ENCODE measurements at places on chromosomes 6 and 20.

DNA sequence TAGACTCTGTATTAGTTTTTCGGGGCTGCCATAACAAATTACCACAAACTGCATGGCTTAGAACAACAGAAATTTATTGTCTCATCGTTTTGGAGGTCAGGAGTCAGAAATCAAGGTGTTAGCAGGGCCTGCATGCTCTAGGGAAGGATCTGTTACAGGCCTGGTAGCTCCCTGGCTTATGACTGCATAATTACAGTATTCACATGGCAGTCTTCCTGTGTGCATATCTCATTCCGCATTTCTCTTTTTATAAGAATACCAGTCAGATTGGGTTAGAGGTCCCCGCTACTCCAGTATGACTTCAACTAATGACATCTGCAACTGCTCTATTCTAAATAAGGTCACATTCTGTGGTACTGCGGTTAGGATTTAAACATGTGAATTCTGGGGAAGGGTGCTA, 59.3 kb upstream of the SLC2A12 start:
- DNase-seq, result no peak

- DNase-seq, result no peak
Measured at GRCh38 chr20:35248641-35249475, 22.4 kb downstream of the MMP24 start.

GRCh38 chr6:105193647-105194046, 13.8 kb upstream of the POPDC3 start:
- no peak for DNase-seq

DNA sequence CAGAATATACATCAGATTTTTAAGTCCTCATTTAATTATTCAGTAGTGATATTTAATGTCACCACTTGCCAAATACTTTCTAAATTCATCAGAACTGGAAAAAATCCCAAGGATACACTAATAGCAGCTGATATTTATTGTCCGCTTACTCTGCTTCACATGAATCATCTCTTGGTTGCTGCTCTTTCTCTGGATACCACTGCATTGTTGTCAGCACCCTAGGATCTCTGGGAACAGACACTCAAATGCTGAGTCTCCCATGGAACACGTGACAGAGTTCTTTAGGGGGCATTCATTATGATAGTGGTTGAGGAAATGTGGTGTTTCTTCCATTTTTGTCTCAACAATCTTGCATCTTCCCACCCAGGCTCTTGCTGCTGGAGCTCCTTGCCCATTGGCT, 318.0 kb downstream of the RFPL4B start:
- no peak for DNase-seq

GRCh38 chr6:124970243-124970642, 8.0 kb downstream of the RNF217 start:
- no peak for DNase-seq

GRCh38 chr20:62463651-62464424, 12.0 kb downstream of the GATA5 start:
- no peak for DNase-seq

DNA sequence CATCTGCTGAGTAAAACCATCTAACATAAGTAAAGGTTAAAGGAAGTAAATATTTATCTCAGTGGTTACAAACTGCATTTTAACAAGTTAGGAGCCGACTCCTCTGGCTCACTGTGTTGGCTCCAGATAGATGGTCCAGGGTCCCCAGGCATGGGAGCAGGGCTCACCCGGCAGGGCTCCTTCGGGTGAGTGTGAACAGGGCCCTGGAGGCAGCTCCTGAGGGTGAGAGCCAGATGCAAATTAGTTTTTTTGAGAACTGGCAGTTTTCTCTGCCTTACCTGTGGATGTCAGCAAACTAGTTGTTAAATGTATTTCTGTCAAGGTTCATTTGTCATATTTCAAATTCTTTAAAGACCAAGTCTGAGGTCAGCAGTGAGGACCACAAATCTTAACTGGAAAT, 21.5 kb downstream of the TPBG start:
- no peak for DNase-seq

- no peak for DNase-seq
Measured at GRCh38 chr6:108728826-108729225, 119.4 kb upstream of the ARMC2 start.

DNA sequence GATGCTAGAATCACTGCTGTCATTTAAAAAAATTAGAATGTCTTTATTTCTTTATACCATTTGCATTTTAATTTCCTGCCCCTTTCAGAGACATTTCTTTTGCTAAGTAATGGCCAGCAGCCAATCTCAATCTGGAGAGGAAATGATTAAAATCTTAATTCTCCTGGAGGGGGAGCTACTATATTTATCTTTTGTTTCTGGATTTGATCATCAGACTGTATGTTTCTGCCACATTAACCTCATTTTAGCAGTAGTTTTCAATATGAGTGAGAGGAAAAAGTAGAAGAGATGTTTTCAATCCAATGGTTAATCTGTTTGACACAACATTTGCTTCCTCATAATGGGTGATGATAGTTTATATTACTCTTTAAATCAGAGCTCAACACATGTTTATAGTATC, 138.0 kb downstream of the FUT9 start:
- no peak for DNase-seq

GRCh38 chr20:10832141-10832540, 158.3 kb upstream of the JAG1 start:
- DNase-seq, result no peak

- no peak for DNase-seq
Measured at GRCh38 chr6:6466967-6467761, 121.4 kb upstream of the LY86 start.

DNA sequence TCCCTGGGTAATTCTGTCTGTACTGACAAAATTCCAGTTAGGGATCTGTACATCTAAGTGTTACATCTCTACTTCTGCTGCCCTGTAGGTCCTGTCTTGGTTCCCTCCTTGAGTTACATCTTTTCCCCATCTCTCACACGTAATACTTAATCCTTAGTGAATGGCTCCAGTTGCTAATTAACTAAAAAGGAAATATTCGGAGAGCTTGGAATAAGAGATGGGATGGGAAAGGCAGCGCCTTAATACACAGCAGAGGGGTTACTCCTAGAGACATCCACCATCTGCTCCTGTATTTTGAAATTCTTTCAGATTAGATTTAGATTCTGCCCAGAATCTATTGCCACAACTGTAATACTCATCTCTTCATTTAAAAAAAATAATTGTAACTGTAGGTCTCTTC, 384.0 kb downstream of the SAMD5 start:
- DNase-seq, result no peak

- no peak for DNase-seq
Measured at GRCh38 chr6:39339868-39340550, 17.5 kb upstream of the KCNK16 start.

DNA sequence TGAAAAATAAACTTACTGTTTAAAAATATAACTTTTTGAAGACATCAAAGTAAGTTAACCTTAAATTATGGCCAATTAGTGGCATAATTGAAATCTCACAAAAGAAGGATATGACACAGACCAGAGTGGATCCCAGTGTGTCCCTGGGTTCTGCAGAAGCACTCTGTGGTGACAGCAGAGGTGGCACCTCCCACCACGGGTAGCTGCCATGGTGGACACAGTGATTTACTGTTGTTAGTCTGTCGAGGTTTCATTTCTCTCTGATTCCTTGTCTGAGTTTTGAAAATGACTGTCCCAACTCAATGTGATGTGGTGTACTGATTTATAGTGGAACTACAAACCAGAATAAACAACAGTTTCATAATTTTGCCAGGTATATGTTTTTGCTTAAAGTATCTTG, 76.5 kb downstream of the TULP4 start:
- no peak for DNase-seq

DNA sequence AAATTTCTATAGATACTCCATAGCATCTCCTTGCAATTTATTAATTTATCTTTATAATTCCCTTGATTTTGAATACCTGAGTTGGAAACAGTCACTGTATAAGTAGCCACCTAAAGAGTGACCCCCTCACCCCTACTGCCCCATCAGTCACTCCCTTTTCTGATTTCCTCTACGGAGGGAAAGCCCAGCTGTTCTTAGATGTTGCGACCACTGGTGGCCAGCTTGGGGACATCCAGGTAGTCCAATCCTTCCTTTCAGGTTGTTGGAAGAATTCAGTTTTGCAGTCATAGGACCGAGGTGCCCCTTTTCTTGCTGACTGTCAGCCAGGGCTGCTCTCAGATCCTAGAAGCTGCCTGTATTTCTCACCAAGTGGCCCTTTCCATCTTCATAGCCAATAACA, 87.8 kb downstream of the BMP6 start:
- no peak for DNase-seq

DNA sequence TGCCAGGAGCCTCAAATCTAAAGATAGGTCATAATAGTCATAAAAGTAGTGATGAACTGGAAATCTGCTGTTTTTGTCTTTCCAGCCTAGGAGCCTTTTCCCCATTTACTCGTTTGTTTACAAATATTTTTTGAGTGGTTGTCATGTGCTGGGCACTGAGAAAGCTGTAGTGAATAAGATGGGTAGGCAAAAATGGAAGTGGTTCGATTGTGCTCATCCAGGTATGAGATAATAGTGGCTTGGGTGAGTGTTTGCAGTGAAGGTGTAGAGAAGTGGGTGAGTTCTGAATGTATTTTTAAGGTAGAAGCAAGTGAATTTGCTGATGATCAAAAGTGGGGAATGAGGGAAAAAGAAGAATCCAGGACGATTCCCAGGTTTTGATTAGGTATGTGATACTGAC, 53.0 kb downstream of the CARMIL1 start:
- DNase-seq, result no peak

DNA sequence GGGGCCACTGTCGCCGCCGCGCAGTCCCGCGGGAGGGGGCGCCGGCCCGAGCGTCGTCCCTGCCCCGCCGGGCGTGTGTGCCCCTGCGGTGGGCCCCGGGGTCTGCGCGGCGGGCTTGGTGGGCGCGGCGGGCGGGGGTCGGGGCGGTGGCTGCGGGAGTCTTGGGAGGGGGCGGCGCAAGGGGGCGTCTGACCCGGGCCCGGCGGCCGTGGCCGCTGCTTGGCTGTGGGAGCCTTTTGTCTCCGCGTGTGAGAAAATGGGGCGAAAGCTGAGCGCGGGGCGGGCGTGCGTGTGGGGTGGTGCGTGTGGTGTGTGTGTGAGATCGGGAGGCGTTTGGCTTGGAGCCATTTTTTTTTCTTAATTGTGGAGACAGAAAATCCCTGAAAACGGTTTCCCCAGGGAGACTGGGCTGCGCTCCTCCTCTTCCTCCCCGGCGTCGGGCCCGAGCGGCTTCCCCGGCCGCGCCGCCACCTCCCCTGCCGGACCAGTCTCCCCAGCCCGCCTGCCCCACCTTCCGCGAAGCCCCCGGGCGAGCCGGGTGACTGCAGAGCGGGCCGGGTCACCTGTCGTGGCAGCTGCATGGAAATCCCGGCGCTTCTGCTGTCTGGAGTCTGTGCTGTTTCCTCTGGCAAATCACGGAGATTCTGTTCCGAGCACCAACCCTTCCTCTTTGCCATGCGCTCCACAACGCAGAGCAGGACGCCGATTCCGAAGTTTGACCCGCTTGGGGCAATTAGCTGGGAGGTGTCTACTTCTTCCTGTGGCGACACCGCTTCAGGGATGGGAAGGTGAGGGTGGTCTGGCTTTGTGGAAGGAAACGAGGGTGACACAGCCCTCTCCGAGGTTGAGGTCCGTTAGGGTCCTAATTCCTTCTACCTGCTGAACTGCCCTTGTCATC, 64.4 kb downstream of the GTF2H5 start:
- peak; percentile 10 for DNase-seq

- no peak for DNase-seq
Measured at GRCh38 chr6:113782636-113783035, 74.5 kb upstream of the MARCKS start.

DNA sequence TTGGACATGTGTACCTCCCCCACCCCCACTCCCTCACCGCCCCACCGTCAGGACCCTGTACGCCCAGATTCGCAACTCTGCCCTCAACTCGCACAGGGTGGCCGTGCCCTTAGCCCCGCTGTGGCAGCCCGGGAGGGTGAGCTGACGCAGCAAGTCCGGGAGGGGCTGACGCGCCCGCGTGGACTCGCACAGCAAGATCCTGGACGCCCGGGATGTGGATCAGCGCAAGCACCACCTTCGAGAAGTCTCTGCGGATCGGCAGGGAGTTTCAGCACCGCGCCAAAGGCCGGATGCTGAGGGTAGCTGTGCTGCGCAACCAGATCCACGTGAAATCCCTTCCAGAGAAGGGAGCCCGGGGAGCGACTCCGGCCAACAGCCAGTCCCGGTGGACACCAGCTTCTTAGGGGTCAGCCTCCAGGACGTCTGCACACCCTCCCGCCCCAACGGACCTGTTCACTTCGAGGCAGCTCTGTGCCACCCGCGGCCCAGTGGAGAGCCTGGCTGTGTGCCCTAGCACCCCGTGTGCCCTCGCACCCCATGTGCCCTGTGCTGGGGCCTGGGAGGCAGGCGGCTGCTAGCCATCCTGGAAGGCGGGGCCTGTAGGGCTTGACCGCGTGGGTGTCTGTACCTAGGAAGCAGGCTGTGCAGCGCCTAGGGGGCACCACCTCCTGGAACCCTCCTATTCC, 6.7 kb upstream of the GJA10 start:
- no peak for DNase-seq

GRCh38 chr20:17844549-17845298, 123.9 kb downstream of the SNX5 start:
- DNase-seq, result no peak

GRCh38 chr6:25370178-25371036, 91.2 kb downstream of the CARMIL1 start:
- no peak for DNase-seq

DNA sequence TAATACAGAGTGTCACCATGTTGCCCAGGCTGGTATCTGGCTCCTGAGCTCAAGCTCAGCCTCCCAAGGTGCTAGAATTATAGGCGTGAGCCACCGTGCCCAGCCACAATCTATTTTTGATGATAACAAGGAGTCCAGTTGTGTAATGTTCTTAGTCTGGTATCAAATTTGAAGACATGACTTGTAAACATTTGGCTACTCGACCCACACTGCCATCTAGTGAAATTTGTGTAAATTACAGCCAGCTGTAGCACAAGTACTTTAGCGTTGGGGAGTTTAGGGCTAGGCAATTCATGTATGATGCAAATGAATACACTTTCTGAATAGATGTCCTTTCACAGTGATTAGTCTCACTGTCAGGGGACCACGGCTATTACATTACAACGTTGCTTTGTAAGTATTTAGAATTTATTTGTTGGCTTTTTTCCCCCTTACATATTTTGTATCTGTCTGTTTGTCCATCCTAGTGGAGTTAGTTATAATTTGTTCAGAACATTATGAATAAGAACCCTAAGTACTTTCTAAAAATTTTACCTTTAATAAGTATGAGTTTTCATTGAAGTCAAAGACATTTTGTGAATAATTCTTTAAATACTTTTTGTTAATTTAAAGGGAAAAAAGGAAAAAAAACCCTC, 139.7 kb downstream of the PRDM13 start:
- DNase-seq, result peak; percentile 20
